ENCODE measurements at places on chromosomes 5 and 9.

DNA sequence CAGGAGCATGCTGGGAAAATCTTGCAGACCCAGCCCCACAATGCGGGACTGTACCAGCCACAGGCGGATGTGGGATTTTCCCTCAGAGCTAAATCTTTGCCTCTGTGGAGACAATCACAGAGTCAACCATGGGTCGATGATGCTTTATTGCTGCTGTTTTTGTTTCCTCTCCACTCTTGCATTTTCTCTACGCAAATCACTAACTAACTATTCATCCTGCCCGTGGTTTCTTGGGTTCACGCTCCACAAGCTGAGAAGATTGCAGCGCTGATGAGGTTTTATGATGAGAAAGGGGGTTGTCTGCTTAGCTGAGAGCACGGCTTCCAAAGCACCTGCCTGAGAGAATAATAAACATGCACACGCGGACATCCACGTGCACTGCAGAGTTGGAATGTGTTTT is 500.2 kb upstream of the ADAMTS16 start:
- no peak for DNase-seq

GRCh38 chr5:9721161-9721560 is 91.0 kb upstream of the TAS2R1 start:
- DNase-seq = no peak

DNA sequence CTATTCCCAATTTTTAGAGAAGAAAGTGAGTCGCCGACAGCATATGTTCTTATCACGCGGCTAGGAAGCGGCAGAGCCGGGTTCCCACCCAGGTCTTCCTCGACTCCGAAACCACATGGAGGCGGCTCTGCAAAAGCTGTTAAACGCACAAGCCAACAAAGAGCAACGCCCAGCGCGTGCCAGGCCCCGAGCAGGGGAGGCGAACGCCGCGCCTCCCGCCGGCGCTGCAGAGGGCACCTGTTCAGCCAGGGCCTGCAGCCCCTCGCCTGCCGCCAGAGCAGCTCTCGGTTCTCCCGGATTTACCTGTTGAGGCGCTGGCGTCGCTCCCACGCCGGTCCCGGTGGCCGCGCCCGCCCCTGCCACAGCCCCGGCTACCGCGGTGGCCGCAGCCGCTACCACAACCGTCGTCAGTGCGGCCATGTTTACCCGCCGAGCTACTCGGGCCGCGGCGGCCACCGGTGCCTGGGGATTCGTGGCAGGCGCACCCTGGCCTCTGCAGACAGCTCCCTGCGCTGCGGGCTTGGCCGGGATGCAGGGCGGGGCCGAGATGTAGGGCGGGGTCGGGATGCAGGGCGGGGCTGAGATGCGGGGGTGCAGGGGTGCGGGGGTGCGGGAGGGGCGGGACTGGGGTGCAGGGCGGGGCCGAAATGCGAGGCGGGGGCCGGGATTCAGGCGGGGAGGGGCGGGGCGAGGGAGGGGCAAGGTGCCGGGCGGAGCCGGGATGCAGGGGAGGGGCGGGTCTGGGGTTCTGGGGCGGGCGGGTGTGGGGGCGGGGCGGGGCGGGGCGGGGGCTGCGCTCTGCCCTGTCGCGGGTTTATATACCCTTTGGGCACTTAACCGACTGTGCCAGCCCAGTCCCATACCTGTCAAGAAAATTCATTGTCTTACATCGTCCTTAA is at the start of gene CCDC112:
CCDC112 (minus strand) TSS at position 531 of the 899 bp plus-strand sequence; CDS start at position 420, 111 bp downstream.
- DNase-seq = peak; percentile 76

- DNase-seq = peak; percentile 89
Observed at GRCh38 chr9:91495450-91495849, 71.8 kb upstream of the NFIL3 start.

GRCh38 chr9:99134893-99135341 is 30.0 kb downstream of the TGFBR1 start:
- DNase-seq = peak; percentile 22

DNA sequence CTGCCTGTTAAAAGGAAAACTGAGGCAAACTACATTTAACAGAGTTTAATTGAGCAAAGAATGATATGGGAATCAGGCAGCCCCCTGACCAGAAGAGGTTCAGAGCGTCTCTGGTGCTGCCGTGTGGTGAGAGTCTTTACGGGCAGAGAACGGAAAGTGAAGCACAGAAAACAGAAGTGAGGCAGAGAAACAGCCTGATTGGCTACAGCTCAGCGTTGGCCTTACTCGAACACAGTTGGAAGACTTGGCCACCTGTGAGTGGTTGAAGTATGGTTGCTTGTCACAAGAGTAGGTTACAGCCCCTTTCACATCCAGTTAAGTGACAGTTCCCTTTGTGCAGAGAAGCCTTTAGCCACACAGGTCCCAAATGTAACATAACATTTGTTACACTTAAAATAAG is 16.9 kb upstream of the FBP1 start:
- DNase-seq = peak; percentile 11

DNA sequence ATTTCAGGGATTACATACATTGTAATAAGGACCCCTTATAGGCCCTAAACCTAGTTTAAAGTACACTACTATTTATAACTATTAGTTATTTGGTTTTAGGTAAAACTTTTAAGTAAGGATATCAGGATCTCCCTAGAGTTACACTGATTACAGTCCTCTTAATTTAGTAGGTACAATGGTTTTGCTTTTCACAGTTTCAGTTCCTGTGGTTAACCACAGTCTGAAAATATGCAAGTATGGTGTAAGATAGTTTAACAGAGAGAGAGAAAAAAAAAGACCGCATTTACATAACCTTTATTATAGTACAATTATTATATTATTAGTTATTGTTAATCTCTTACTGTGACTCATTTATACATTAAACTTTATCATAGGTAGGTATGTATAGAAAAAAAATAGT is 725.3 kb upstream of the PTPRD start:
- DNase-seq = no peak

DNA sequence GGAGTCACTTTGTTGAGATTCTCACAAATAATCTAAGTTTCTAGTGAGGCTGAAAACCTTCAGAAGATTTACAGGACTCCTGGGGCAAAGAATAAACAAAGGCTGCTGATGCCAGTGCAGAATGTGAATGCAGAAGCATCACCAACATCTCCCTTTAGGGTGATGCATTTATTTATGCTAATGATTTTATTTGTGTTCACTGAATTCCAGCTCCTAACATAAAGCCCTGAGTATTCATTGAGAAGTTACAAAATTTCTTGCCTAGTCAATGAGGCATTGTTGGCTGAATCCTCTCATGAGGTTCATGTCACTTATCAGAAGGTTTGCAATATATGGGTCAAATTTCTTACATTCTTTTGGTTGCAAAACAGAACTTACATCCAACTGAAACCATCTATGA is 70.0 kb downstream of the GRIN3A start:
- DNase-seq = no peak

DNA sequence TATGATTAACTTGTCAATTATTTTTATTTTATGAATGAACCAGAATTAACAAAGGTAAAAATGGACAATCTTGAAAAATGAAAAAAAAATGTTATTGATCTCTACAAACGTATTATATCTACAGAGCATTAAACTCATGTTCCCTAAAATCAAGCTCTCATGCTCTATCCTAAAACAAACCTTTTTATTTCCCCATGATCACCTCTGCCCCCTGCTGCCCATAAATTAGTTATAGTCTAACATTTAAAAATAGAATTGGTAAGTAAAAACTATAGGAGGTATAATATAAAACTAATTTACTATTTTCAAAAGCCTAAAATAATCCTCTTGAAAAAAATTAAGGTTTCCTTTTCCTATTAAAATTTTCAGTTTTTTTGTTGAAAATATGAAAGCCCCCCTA is 168.0 kb upstream of the POU5F2 start:
- DNase-seq = peak; percentile 38

DNA sequence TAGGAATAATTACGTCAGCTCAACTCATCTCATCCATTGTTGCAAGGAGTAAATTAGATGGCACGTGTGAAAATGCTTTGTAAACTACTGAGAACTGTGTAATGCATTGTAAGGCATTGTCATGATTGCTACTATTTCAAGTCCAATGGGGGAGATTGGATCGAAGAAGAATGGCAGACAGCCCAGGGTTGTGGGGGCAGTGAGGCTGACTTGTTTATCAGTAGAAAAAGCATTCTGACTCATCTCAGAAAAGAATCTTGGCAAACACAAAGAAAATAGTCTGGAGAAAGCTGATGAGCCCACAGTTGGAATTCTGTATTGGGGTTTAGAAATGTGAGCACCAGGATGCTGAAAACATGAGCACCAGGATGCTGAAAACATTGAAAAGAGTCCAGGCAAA is 28.0 kb upstream of the DAP start:
- peak; percentile 87 for DNase-seq

- DNase-seq = no peak
Observed at GRCh38 chr5:135535420-135535819, 344 bp downstream of the NEUROG1 start.

GRCh38 chr5:65041296-65042158 is 272.8 kb downstream of the CWC27 start:
- DNase-seq = peak; percentile 45

DNA sequence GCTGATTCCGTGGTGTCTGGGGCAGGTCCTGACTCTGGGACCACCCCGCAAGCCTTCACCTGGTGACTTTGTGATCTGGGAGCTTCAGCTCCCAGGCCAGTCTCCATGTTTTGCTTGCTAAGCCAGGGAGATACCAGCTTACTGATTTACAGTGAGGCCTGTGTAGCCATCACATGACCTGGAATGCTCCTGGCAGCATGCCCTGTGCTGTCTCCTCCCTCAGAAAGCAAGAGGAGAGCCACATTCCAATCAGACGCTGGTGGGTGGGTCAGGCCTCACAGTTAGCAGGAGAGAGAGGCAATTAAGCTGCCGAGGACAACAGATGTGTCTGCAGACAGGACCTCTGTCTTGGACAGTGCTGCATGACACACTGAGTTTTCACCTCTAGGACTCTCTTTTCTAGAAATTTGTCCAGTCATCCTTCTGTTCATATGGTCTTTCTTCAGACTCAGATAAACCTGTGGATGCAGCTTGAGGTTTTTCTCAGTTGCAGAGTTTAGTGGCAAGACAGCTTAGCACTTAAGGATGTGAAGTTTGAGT is 24.4 kb upstream of the GRPEL2 start:
- DNase-seq = peak; percentile 97

- DNase-seq = no peak
Observed at GRCh38 chr9:136686794-136687711, at the start of gene AGPAT2. Gene AGPAT2 (minus strand): TSS chr9:136687457. CDS start chr9:136687357, 100 bp downstream.

DNA sequence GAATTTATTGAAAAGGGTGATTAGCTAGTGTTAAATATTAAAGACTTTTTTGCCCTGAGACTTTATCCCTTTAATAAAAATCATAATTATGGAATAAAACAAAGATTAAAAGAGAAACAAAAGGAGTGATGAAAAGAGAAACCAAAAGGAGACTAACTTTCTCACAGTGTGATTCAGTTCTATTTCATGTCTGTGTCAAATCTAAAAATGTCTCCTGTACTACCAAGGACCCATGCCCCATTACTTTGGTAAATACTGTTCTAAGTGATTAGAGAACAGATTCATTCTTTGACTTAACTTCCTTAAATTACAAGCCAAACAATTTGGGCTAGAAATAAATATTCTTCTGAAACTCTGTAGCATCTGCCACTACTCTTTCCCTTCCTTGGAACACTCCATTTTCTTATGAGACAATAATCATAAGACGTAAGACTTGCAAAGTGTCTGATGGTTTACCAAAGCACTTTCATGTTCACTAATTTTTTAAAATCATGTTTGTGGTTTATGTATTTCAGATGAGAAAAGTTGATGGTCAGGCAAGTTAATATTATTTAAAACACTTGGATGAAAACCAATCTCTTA is 319.0 kb downstream of the EBF1 start:
- DNase-seq = no peak

GRCh38 chr9:6920041-6920440 is 162.3 kb downstream of the KDM4C start:
- no peak for DNase-seq

DNA sequence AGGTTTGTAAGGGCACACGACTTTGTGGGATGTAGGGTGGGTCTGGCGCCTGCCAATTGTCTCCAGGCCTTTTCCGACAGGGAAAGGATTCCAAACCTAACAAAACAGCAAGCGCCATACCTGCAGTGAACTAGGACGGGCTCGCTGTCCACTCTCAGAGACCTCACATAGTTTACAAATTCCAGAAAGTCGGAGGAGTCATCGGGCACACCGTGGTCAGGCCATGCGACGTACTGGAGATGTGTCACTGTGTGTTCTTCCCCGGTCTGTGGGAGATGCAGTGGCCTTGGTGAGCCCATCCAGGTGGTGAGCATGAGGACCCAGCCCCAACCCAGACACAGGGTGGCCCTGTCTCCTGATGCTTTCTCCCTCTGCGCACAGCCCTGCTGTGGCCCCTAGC is 61.3 kb upstream of the EPB41L4B start:
- no peak for DNase-seq

DNA sequence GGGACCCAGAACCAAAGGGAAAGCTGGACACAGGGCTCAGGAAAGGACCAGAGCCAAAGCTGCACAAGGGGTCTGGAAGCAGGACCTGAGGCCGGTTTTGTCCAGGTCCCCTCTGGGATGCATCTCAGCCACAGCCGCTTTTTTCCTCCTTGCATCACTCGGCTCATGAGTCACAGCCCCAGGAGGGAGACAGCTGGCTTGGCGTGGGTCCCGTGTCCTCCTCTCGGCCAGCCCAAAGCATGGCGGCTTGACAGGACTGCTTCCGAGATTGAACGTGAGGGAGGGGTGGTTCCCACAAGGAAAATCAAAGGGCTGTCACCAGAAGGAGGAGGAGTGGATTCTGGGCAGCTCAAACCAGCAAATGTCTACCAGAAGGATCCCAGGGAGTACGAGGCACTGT is 56.7 kb upstream of the CPLX2 start:
- peak; percentile 52 for DNase-seq

DNA sequence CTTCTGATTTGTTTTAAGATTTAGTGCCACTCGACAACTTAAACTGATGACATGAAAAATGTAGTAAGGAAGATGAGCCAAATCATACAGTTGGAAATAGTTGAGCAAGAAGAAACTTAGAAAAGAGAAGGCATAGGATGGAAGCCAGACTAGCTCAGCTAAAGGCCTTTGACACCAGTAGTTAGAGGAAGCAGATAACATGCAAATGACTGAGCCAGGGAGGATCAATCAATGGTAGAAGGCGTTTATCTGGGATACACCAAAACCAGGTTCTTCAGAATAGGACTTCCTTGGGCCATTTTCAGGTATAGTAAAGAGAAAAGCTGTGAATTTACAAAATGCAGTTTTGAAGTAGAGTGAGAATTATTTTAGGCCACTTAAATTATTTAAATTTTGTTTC is 3.2 kb downstream of the TDRD7 start:
- DNase-seq = no peak

- DNase-seq = peak; percentile 85
Observed at GRCh38 chr5:87394411-87395165, 18.1 kb downstream of the CCNH start.

DNA sequence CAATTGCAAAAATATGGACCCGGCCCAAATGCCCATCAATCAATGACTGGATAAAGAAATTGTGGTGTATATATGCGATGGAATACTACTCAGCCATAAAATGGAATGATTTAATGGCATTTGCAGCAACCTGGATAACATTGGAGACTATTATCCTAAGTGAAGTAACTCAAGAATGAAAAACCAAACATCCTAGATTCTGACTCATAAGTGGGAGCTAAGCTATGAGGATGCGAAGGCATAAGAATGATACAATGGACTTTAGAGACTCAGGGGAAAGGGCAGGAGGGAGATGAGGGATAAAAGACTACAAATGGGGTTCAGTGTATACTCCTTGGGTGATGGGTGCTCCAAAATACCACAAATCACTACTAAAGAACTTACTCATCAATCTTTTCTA is 247.6 kb upstream of the FBXL7 start:
- DNase-seq = peak; percentile 29

GRCh38 chr9:34623374-34624235 is 3.3 kb upstream of the DCTN3 start:
- DNase-seq = no peak

All from fibroblast of pulmonary artery (primary cell).